Fibroblast of skin of left quadriceps (primary cell): ENCODE measurements at places on chromosomes 5 and 9.
A peak's percentile ranks its signal among the peaks of the same experiment; 100 is the strongest.

- no peak for DNase-seq
Measured at GRCh38 chr5:7494481-7495130, 98.7 kb downstream of the ADCY2 start.

DNA sequence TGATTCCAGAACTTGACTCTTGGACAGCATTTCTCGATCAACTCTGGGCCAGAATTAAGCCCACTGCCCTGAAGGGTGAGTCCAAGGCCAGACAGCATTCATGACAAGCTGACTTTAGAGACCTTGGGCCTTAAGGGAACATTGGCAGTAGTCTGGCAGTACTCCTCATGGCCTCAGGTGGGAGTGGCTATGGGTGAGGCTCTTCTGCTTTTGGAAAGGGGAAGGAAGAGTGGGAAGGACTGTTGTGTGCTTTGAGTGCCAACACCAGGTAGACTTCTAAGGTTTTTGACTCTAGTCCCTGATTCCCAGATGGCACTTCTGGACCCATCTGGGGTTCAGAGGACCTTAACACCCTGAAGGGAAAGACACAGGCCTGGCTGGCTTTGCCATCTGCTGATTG, 530.4 kb downstream of the ACTL7B start:
- no peak for DNase-seq

DNA sequence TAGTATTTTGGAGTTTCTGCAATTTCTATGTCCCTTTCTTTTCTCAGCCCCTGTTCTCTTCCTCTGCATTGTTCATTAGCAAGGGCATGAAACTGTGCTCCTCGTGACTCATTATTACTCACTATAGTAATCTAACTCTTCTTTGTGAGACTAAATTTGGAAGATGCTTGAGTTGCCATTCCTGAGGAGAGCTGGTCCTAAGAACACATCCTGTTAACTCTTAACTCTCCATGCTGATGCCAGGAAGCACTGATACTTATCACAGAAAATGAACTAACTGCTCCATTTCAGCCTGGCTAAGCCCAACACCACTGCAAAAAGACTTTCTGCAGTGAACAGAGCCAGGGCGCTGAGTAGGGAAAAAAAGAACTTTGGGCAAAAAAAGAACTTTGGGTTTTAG, 10.6 kb upstream of the CSNK1A1 start:
- DNase-seq = peak; percentile 92

DNA sequence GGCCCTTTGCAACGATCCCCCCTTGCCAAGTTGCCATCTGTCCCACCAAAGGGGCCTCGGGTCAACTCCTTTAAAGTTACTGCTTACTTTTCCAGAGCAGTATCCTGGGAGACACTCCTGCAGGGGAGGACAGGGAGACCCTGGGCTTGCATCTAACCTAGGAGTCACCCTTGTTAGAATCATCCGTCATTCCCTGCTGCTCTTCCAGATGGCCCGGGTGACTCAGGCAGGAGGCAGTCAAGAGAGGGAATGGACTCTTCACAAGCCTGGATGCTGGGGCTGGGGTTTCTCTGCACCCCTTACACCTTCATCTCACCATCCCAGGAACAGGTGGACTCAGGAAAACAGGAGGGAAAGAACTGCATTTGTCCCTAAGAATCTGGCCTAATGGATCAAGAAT, 175.6 kb downstream of the GABBR2 start:
- no peak for DNase-seq

- no peak for DNase-seq
Measured at GRCh38 chr5:34703767-34704713, 47.9 kb downstream of the RAI14 start.
